Stimulated activated CD4-positive, alpha-beta T cell treated with anti-CD3 and anti-CD28 coated beads, Interleukin-15, amount 100 ng/mL, for 48 hours (primary cell): ENCODE measurements at places on chromosomes 5 and 9.

- no peak for DNase-seq
These were observed 49.6 kb downstream of the SERINC5 start for GRCh38 chr5:80206282-80206681.

DNA sequence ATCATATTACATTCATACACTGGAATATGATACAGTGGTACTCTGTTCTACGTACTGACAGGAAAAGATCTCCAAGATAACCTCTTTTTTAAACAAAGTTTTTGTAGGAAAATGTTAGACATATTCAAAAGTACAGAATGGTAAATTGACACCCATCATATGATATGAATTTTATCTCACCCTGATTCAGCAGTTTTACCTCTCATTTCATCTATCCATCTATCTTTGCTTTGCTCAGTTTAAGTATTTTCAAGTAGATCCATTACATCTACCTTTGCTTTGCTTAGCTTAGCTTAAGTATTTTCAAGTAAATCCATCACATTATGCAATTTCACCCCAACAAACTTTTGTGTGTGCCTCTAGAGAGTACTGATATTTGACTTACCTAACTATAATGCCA, 14.3 kb downstream of the CCDC112 start:
- DNase-seq: no peak

DNA sequence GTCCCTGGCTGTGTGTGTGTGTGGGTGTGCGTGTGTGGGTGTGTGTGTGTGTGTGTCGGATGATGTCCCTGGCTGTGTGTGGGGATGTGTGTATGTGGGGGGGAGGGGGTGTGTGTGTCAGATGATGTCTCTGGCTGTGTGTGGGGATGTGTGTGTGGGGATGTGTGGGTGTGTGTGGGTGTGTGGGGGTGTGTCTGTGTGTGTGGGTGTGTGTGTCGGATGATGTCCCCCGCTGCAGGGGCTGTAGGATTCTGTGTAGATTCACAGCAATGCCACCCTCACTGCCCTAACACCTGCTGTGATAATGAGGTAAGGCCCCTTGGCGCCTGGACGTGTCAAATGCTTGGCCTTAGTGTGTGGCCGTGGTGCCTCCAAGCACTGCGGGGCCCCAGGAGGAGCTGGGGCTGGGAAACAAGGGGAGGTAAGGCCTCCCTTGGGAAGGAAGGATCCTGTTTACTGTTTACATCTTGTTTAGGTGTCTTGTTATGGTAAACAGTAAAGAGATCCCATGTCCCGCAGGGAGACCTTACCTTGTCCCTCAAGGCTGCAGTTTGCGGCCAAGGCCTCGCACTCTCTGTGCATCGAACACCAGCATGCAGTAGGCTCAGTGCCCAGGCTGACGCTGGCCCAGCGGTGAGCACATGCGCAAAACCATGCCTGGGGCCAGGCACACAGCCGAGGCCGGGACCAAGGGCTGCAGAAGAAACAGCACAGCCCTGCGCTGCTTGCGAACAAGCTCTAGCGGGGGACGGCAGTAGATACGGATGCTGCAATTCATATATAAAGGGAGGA, 24.1 kb downstream of the AHRR start:
- no peak for DNase-seq

DNA sequence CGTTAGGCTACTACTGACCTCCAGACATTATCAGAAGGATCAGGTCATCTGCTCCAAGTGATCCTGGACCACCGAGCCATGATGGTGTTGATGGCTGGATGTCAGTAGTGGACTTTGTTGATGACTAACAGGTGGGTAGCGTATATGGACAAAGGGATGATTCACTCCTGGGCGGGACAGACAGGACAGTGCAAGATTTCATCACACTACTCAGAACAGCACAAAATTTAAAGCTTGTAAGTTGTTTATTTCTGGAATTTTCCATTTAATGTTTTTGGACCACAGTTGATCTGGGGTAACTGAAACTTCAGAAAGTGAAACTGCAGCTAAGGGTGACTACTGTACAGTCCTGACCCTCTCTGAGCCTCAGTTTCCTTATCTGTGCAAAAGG, 12.7 kb downstream of the PDGFRB start:
- no peak for DNase-seq

DNA sequence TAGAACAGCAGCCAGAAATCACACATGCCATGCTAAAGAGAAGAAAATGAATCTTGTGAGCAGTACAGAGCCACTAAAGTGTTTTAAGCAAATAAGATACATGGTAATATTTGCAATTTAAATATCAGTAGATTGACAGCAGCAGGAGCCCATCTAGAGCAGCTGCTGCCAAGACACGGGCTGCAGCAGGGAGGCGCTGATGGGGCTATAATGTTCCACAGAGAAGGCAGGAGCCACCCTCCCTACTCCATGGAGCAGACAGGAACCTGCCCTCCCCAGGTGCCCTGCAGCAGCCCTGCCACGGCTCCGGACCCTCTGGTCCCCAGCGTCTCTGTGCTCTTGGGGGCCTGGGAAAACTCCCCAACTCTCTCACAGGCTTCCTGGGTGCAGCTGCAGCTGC, 224.1 kb upstream of the ISL1 start:
- DNase-seq: no peak

GRCh38 chr5:100898504-100899346, 4.4 kb downstream of the ST8SIA4 start:
- no peak for DNase-seq

- DNase-seq: no peak
These were observed 343.4 kb downstream of the DNAH5 start for GRCh38 chr5:13601112-13601511.

GRCh38 chr5:128196080-128196479, 112.5 kb downstream of the SLC12A2 start:
- no peak for DNase-seq

GRCh38 chr9:24832307-24832706, 286.6 kb upstream of the IZUMO3 start:
- no peak for DNase-seq

DNA sequence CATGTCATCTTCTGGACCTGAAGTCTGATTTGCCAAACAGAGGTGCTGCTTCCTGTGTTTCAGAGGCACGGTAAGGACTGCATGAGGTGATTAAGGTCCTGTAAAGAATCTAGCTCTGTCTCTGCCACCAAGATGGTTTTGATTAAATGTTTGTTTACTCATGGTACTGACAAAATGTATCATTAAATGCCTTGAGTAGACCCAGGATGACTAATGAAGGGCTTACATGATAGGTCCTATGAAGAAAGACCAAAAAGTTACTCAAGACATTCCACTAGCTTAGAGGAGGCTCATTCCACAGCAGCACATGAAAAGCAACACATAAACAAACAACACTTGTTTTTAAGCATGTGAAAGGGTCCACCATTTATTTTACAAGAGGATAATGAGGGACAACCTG, 100.9 kb downstream of the BOD1 start:
- no peak for DNase-seq

DNA sequence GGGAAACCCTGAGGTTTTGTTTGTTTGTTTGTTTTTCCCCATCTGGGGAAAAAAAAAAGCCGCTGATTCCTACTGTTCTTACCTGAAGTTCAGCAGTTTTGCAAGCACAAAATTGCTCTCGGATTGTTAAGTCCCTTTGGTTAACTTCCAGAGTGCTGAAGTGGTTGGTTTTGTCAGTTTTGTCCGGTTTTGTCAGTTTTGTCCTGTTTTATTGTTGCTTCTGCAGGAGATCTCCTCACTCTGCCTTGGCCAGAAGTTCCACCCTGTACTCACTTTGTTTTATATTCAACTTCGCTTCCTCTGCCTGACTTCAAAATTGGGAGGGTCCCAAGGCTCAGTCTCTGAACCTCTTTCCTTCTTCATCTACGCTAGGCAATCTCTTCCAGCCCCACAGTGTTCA, 14.4 kb downstream of the ZNF346 start:
- no peak for DNase-seq
